NCI-H460 (cell line): ENCODE measurements at places on chromosomes 13 and 19. TPM values are rescaled to one million over a fixed set of nuclear protein-coding genes. Genes with fewer than 3 reads are reported as not detected.

The OR4F17 gene
- total RNA-seq = not detected in 2 replicates

The SUCLA2 gene
- total RNA-seq = 42.6 and 51.2 TPM in 2 replicates

GRCh38 chr13:80337288-80338081, 3.4 kb downstream of the SPRY2 start:
- DNase-seq = no peak

DNA sequence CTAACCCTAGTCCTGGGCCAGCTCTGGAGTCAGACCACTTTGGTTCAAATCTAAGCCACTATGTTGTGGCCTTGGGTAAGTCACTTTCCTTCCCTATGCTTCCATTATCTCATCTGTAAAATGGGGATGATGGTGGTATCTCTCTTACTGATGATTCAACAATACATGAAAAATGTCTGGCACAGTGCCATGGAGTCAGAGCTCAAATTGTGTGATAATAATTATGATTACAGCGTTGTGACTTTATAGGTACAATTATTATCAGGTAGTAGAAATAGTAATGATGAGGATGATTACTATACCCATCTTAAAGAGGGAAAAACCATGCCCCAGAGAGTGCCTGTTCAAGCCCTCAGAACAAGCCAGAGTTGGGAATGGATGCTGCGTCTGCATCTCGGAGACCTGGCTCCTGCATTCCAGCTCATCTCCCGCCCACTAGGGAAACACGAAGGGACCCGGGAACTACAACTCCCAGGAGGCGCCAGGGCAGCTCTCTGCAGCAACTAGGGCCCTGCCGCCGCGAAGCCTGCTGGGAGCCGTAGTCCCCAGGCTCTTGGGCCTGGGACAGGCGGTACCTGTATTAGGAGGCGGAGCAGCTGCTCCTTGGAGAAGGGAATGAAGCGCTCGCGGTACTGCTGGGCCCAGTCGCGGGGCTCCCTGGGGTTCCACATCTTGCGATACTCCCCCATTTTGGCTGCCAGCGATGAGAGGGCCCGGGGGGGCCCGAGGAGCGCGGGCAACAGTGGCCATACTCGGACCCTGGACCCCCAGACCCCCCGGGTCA, 832 bp downstream of the TMEM143 start:
- peak; percentile 87 for DNase-seq

DNA sequence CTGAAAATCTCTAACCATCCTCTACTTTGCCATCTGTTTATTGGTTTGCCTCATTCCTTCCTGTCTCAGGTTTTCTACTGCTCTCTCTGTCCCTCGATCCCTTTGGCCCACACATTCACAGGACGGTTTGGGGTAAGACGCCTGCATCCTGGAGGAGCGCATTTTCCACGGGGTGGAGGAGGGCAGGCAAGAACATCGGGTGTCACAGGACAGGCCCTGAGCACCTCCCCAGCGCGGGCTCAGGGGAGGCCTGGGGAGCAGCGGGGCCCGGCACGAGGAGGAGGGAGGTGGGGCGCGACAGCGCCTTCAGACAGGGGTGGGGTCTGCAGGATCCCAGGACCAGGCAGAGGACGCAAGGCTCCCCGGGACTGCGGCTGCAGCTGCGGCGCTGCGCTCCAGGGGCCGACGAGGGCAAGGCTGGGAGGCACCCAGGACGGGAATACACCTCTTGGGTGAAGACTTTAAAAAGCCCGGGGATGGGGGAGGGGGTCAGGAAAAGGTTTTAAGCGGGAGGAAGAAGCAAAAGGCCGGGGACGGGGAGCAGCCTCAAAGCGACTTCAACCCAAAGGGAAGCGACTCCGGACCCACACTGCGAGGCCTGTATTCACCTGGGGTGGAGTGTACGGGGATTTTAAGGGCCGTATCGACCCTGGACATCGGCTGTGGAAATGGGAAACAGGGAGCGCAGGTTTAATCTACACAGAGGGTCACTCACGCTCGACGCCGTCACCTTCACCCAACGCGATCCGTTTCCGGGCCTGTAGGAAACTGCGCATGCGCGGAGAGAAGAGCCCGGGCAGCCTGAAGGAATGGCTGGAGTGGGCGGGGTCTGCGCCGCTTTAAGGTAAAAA, at the start of gene ZNF415:
Gene ZNF415 (minus strand): TSS at position 770 of the 851 bp plus-strand sequence. CDS start 10,234 bp downstream, outside the sequence.
- DNase-seq = no peak

DNA sequence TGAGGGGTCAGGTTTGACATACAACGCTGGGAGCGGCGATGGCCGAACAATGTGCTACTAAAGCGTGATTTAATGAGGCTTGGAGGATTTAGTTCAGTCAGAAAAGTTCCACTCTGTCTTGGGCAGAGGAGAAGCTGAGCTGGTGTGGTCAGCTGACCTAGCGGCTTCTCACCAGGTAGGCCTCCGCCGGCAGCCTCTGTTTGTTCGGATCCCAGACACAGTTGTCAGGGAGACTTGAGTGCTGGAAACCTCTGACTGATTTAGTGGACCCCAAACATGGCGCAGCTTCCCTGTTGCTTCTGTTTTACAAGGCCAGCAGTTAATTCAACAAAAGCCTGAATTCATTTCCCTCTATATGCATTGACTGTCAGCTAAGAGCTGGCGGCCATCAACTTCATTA, 36.5 kb upstream of the OLFM4 start:
- DNase-seq = no peak

DNA sequence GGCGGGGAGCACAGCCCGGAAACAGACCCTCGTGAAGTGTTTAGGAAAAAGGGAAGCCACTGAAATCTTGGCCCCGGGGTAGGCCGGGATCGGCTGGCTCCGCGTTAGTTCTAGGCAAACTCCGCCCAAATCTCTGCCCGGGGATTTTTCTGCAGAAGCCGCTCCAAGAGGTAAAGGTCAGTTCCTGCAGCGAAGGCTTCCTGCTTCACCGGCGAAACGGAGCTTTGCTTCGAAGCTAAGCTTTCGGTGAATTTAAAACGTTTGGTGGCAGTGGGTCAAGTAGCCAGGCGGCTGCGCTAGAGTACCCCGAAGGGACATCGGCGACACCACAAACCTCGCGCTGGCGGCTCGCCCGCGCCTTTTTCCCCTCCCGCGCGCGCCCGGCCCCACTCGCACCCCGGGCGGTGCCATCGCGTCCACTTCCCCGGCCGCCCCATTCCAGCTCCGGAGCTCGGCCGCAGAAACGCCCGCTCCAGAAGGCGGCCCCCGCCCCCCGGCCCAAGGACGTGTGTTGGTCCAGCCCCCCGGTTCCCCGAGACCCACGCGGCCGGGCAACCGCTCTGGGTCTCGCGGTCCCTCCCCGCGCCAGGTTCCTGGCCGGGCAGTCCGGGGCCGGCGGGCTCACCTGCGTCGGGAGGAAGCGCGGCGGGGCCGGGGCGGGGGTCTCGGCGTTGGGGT, 441 bp downstream of the GJB2 start:
- DNase-seq = no peak
